ENCODE measurements at places on chromosomes 12 and 14.

DNA sequence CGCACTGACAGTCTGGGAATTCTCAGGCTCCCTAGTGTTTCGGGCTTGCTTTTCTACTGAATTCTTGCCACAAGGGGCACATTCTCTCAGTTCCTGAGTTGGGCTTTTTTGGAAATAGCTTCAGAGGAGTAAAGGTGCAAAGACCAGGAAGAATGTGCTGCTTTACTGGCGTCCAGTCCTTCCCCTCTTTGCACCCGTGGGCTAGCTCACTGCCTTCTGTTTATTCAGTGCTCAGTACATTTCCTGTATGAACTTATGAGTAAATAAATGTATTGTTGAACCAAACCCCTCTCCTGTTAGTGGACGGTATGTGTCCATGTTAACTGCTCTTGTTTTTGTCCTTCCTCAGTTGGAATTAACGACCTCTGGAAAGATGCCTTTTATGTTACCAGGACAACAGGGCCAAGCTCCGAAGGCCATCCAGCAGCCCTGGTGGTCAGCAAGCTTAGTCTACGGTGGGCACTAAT lies 24.0 kb downstream of the GSG1 start:
- no peak for DNase-seq

DNA sequence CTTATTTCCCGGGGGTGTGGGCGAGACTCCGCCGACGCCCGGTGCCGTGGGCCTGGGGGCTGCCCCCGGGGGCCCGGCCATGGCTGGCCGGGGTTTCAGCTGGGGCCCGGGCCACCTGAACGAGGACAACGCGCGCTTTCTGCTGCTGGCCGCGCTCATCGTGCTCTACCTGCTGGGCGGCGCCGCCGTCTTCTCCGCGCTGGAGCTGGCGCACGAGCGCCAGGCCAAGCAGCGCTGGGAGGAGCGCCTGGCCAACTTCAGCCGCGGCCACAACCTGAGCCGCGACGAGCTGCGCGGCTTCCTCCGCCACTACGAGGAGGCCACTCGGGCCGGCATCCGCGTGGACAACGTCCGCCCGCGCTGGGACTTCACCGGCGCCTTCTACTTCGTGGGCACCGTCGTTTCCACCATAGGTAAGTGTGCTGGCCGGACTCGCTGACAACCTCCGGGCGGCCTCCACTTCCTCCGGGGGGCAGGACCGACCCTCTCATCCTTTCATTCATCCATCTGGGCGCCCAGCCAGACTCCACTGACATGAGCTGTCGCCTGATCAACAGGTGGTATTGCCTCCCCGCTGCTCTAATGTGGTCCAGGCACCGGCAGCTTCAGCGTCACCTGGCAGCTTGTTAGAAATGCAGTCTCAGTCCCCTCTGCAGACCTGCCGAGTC lies 467 bp downstream of the KCNK13 start:
- DNase-seq: no peak

DNA sequence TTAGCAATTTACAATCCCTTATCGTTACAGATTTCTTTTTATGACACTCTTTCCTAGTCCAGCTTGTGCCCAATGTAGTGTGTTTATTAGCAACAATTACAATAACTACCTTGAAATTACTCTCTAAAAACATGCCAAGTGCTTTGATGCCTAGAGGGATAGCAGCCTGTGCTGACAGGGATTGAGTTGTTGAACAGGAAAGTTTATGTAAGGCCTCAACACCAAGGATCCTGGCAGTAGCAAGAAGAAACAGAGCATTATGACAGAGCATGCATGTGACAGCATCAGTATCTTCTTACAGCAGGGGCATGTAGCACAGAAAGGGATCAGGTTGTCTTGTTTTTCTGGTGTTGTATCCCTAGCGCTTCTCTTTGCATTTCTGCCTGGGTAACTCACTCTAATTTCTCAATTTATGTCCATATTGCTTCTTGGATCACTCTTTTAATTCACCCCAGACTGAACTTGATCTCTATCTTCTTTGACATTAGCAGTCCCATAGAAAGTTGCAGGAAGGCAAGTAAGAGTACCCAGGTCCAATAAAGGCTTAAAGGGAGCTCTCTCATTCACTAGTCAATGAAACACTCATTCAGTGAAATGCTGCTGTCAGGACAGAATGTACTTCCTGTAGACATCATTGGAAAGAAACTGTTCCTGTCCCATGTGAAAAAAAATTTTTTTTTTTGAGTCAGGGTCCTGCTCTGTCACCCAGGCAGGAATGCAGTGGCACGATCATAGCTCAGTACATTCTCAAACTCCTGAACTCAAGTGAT lies 220.0 kb upstream of the GRIP1 start:
- DNase-seq: no peak

- DNase-seq: no peak
Measured at GRCh38 chr14:69170839-69171238, 17.9 kb upstream of the DCAF5 start.

- DNase-seq: peak; percentile 71
Measured at GRCh38 chr12:109804820-109805761, 28.1 kb downstream of the TRPV4 start.

DNA sequence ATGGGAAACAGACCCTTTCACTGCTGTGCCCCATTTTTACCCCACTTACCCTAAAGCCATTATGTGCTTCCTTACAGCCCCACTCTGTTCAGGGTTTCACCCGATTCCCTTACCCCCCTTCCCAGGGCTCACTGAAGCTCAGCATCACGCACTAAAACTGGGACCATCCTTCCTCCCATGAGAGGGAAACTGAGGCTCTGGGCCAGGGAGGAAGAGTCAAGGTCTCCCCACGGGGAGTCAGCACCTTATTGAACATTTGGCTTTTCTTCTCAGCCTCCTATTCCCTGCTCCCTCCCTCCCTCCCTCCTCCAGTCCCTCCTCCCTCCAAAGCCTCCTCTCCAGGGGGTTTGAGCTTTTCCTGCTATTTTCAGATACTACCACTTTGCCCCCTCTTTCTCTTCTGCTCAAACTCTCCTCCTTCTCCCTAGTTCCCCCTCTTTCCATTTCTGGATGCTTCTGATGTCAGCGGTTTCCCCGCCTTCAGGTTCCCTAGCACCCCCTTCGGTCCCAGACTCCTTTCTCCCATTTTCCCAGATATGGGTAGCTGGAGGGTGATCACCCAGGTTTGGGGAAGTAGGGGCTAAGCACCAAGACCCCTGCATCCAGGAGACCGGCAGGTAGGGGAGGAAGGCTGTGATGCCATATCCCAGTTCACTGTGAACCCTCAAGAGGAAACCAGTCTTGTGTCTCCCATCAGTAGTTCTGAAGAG lies 960 bp downstream of the GPR162 start:
- no peak for DNase-seq

GRCh38 chr12:6914246-6914946 lies at the start of gene ENO2:
TSS of gene ENO2 (plus strand) at chr12:6914580. CDS start at chr12:6915833, 1,253 bp downstream.
- peak; percentile 93 for DNase-seq

DNA sequence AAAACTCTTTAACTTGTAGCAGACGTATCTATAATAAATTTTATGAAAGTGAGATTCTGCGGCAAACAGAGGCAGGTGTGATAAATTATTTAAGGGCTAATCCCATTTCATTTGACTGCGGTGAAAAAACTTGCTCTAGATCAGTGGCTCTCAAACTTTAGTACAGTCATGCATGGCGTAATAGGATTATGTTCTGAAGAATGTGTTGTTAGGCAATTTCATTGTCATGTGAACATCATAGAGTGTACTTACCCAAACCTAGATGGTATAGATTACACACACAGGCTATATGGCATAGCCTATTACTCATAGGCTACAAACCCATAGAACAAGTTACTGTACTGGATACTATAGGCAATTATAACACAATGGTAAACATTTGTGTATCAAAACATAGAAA lies 83.7 kb downstream of the HEATR5A start:
- no peak for DNase-seq

DNA sequence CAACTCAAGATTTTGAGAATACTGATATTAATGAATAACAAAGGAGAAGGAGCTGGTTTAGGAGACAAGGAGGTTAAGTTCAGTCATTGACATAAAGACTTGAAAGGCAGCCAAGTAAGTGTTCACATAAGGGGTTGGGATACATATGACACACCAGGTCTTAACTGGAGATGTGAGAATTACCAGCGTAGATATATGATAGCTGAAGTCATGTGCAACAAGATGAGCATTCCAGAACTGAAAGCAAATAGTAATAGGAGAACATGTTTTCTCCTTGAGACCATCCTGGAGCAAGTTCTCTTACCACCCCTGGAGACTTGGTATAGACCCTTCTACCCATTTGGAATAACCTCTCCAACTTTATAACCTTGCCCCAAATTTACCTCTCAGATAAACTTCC lies 43.3 kb upstream of the NPFF start:
- no peak for DNase-seq

- DNase-seq: no peak
Measured at GRCh38 chr12:32598688-32599087, 80.4 kb upstream of the DNM1L start.

DNA sequence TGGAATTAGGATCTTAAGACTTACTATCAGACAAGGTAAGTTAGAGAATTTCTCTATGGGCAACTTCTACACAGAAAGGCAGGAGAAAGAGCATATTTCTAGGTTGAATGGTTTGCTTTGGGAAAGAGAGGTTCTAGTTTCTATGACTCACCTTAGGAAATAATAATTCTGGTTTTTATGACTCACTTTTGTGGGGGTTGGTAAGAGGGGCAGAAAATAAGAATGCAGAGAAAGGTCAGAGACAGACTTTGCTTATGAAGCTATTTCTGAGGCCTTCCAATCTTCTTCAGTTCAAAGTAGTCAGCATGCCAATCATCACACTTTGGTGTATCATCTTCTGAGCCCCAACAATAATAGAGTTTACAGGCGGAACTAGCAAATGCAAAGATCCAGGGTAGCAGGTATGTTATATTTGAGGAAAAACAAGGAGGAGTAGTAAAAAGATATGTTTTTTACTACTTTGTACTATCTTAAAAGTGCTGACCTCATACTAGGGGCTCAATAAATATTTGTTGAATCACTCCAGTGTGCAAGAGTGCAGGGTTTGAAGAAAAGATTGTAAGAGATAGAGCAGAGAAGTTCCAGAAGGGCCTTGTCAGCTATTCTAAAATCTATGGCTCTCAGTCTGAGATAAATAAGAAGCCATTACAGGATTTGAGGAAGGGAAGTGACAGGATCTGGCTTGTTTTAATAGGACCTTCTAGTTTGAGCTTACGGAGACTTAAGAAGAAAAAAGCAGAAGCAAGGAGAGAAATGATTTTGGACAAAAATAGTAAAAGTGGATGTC lies 56.7 kb upstream of the LRFN5 start:
- DNase-seq: no peak

DNA sequence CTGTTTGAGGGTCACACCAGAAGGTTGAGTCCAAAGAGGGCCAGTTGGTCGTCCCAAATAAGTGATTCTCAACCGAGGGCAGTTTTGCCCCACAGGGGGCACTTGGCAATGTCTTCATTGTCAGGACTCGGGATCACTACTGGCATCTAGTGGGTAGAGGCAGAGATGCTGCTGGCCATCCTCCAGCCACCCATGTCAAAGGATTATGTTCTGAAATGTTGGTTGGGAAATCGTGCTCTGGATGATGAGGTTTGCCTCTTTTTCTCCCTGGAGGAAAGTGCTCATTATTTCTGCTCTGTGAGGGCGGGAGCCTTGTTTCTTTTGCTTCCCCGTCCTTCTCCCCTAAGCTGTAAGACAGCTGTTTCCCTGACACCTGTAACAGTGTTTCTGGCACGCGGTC lies 3.6 kb downstream of the ZNF839 start:
- peak; percentile 49 for DNase-seq

GRCh38 chr12:94982456-94982855 lies 21.0 kb downstream of the NDUFA12 start:
- DNase-seq: no peak

- no peak for DNase-seq
Measured at GRCh38 chr12:131928080-131928710, 881 bp upstream of the PUS1 start.

- no peak for DNase-seq
Measured at GRCh38 chr14:29905543-29905942, 22.1 kb downstream of the PRKD1 start.

DNA sequence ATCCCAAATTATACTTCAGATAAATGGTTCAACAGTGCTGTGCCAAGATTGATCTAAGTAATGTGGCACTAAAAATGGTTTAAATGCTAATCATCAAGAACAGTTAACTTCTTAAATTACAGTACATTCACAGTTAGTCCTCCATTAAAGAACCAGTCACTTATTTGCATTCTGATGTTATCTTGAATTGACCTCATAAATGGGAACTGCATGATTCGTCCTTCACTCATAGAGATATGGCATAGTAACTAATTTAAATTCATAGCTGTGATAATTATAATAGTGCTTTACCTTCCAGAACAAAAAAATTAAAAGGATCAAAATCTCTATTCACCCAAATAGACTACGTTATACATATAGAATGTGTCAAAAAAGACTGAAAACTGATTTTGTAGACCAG lies 61.1 kb downstream of the COCH start:
- DNase-seq: no peak

DNA sequence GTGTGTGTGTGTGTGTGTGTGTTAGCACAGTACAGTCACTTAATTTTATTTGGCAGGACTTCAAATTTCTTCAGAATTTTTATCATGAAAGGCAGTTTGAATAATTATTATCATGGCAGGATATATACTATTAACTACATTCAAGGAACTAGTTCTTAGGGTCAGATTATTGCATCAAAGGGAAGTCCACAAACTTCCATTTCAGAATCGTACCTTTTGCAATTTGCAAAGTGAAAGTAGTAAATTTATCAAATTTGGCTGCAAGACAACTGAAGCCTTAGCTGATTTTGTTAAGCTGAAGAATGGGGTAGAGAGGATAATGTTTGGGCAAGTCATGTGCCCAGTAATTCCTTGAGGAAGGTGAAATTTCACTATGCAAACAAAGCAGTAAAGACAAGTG lies 68.2 kb downstream of the PLEKHG7 start:
- DNase-seq: no peak

DNA sequence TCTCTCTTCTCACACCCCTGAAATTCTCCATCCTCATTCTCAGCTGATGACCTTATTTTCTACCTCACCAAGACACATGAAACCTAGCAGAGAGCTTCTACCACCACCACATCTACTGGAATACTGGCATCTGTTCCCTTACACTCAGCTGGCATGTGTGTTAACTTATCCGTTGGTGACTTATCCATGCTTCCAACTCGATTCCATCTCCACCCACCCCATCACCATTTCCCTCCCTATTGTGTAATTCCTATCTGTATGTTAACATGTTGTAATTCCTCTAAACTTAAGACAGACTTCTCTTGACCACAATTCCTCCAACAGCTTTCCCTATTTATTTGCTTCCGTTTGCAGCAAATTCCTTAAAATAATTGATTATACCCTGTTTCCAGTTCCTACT lies 15.4 kb downstream of the C1S start:
- no peak for DNase-seq

DNA sequence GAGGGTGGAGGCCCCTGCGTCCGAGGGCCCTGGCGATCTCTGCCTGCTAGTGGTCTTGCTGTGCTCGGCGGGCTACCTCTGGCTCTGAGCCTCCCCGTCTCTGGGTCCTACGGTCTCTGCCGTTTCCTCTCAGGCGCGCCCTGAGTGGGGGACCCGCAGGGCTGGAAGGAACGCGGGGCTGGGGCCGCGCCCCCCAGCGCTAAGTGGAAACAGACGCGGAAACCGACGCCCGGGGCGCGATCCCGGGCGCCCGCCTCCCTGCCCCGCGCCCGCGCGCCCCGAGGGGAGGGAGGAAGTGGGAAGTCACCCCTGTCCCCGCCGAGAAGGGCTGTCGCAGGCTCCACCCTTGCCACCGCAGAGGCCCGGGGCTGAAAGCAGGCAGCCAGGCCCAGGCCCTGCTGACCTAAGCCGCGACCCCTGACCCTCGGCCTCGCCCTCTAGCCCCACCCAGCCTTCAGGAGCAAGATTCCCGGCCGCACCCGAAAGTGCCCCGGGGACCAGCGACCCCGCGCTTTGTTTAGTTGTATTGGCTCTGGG lies 831 bp downstream of the CRIP1 start:
- DNase-seq: no peak

- no peak for DNase-seq
Measured at GRCh38 chr12:96497855-96498254, 8.5 kb downstream of the CFAP54 start.
